Kasumi-1 (cell line): ENCODE measurements at places on chromosomes 7 and 10.

DNA sequence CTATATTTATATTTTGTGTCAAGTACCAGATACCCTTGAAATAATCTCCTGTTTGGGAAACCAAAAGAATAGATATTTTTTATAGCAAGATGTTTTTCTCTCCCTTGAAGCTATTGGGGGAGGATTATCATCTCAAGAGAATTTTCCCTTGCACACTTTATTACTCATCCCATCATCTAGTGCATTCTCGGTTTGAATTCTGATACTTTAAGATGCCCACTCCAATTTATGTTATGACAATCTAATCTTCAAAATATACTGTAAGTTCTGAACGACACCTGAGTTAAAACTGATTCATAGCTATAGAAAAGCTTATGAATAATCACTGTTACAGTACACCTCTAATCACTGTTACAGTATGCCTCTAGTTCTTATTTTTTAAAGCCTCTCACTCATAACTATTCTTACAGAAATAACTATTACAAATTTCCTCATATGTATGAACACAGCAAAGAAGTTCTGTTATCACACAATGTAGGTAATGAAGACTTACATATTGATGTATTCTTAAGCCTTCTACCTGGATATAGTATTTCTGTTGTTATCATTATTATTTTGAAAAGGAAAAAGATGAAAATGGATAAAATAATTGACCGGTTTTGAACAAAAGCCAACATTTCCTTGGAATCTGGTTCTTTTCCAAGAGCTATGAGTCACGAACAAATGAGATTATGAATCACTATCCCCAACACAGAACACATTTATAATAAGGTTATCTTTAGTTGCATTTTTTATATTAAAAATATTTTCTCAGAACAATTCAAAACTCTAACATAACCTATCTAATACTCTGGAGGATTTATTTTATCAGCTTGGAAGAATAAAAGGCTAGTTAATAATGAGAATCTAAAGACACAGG lies 72.3 kb upstream of the FAM13C start:
- DNase-seq, result no peak

DNA sequence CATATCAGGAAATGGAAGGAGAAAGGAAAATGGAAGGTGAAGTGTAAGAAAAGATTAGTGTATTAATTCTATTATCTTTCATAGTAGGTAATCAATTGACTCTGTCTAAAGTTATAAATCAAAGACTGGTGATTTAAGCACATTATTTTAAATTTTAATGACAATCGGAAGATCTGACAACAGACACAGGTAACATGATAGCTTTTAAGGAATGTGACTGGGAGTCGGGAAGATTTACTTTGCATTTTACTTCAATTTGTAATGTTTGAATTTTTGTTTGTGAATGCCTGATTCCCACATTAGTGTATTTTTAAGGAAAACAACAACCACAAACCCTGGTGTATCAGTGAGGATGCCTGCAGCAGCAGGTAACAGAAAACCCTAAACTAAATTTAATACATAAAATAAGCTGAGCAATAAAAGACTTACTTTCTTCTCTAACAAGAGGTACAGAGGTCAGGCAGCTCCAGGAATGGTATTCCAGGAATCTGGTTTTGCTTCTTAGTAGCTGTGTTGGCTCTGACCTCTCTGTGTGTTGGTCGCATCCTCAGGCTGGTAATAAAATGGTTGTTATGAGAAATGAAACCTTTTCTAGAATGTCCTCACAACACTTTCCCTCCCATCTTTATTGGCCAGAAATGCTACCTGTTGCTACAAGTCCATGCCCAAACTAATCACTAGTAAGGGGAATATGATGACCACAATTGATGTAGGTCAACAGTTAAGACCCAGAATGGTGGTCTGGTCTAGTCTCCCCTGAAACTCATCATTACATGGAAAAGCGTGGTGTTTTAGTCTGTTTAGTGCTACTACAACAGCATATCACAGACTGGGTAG lies 12.2 kb downstream of the DNAJB9 start:
- DNase-seq, result no peak

GRCh38 chr10:16942381-16943078 lies 125.3 kb upstream of the RSU1 start:
- no peak for DNase-seq

- DNase-seq, result no peak
Observed at GRCh38 chr10:21515361-21516241, 9.9 kb downstream of the SKIDA1 start.

DNA sequence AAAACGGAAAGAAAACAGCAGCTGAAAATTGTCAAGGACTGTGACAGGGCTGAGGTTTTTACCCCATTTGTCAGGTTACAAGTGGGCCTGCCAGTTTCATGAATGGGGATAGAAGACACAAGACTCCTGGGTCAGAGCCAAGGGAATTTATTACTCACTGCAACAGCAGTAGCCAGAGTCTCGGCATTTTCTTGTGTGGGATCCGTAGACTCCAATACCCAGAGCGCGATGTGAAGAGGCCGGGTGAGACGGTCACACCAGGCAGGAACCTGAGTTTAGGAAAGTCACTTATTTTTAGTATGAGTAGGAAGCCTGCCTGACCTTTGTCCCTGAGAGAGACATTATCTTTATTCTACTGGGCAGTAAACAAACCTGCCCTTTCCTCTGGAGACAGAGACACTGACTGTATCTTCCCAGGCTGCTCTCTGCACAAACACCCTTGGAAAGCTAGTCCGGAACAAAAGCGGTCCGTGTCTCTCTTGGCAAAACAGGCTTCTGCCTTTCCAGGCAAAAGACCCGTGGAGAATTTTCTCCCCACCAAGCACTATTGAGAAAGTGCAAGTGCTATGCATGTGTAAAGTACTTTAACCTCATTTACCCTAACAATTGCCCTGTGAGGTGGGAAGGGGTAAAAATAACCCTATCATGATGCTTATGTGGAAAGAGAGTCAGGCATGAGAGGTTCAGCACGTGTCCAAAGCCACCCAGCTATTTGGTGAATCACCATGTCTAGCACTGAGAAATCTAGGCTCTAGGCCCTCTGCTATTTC lies 58.4 kb downstream of the JCAD start:
- no peak for DNase-seq

DNA sequence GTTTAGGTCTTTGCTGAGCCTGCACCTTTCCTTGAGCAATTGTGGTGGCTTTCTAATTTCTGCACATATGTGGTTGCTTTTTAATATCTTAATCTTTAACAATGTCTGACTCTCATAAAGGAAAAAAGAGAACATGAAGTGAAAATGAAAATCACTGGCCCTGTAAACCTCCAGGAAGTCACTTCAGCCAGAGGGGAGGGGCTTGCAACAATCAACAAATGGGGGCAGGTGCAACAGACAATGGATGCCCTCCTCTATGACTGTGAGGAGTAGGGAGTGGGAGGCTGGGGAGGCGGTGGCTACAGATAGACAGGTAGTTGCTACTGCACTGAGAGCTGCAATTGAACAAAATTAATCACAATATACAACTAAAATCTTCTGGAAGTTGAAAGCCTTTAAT lies 1377.4 kb downstream of the XPNPEP1 start:
- no peak for DNase-seq
